ENCODE measurements at places on chromosomes 6 and 20. TPM values are rescaled to one million over a fixed set of nuclear protein-coding genes. Genes with fewer than 3 reads are reported as not detected.

DNA sequence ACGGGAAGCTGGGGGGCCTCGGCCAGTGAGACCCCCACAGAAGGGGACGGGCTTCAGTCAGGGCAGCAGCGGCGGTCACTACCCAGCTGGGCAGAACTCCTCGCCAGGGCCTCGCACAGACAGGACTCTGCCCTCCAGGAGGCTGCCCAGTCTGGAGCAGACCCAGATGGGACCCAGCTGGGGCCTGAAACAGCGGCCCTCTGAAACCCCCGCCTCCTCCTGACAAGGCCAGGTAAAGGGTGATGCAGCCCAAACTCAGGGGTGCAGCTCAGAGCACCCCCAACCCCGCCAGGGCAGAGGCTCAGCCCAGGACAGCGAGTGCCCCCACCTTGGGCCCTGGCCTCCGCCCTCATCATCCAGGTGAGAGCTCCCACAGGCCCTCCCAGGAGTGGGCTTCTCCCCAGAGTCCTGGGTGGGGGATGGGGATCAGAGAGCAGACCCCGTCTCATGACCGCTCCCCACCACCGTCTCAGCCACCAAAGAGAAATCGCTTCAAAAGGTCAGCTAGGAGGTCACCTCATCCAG lies 2.2 kb downstream of the EEF1A2 start:
- DNase-seq, result no peak

Gene KCNG1
- 2.3 TPM for total RNA-seq

Gene UBD
- not detected for total RNA-seq

DNA sequence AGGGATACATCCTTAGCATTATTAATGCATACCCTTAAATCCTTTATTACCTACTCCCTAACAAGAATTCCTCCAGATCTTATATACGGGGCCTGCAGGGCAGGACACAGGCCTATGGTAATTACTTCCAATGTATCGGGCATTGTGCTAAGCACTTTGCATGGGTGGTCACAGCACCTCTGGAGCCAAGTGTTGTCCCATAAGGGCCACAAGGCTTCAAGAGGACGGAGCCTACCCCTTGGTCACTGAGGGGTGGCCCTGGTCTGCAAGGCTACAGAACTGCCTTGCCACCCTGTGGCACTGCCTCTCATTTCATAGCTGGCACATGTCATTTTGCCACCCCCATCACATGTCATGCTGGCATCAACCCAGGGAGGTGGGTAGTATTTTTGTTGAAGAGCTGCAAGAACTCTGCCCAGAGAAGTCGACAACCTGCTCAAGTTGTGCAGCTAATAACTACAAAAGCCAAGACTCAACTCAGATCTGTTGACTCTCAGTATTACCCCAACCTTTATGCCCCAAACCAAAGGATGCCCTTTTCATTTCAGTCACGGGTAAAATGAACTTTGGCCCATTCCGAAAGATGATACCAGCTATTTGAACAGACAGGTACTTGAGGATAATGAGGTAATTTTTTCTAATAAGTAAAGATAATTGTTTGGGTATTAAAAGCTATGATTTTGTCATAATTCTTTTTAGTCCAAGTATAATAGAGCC lies 144.1 kb upstream of the AKAP12 start:
- no peak for DNase-seq

DNA sequence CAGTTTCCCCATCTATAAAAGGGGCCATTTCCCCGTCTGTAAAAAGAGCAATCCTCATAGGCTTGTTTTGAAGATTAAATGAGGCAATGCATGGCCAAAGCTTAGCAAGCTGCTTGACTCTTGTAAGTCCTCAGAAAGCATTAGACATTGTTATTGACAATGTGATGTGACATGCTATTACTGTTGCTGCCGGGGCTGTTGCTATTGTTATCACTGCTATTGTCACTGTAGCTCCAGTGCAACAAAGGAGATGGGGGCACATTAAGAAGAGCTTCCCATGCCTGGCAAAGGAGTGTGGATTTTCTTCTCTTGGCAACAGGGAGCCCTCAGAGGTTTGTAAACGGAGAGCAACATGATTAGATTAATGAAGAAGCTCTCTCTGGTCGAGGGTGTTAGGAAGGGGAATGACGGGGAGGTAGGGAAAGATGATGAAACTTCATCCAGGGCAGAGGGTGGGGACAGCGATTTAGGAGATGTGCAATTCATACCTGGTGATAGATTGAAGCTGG lies 33.1 kb upstream of the FAM83D start:
- DNase-seq, result no peak

Gene CDC40
- total RNA-seq, result 10.1 TPM

DNA sequence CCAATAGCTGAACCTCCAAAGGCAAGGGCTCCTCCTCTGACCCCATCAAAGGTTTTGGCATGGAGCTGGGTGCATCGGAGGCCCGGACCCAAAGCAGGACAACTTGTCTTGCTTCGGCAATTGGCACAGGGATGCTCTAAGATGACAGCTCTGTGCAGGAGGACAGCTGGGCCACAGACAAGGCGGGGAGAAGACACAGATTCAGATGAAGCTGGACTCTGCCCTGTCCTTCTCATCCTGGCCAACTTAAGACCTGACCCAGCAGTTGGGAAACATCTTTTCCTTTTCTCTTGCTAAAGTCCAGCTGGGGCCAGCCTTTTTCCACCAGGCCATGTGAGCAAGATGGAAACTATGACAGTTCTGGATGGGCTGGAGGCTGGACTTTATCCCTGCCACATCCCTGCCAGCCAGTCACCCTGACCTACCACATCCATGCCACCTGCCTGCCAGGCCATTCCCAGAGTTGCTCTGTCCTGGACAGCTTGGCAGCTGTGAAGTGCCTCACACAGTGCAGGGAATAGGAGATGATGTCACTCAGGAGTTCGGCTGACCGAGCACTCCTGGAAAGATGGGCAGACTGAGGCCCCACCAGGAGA lies 12.7 kb upstream of the PSMF1 start:
- DNase-seq, result no peak

DNA sequence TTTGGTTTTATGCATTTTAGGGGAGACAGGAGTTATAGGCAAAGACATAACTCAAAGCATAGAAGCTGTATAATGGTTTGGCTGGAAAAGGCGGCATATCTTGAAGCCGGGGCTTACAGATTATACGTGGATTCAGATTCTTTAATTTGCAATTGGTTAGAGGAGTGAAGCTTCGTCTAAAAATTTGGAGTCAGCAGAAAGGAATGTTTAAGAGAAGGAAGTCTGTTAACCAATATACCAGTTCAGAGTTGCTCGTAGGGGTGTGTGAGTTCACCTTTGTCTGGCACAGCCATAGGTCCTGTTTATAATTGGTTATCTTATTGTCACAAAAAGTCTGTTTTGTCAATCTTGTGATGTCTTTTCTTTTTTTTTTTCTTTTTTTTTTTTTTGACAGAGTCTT lies 8.9 kb downstream of the ARHGAP40 start:
- no peak for DNase-seq

DNA sequence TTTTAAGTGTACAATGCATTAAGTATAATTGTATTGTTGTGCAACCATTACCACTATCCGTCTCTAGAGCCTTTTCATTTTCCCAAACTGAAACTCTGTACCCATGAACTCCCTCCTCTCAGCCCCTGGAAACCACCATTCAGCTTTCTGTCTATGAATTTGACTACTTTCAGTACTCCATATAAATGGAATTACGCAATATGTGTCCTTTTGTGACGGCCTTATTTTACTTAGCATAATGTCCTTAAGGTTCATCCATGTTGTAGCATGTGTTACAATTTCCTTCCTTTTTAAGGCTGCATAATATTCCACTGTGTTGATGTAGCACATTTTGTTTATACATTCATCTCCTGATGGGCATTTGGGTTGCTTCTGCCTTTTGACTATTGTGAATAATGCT lies 143.6 kb upstream of the KCNG1 start:
- no peak for DNase-seq

Gene ZNF334
- total RNA-seq, result 0.79 TPM

Gene NKAIN2
- 2.3 TPM for total RNA-seq

GRCh38 chr6:33599413-33599938 lies 19.4 kb upstream of the BAK1 start:
- no peak for DNase-seq

DNA sequence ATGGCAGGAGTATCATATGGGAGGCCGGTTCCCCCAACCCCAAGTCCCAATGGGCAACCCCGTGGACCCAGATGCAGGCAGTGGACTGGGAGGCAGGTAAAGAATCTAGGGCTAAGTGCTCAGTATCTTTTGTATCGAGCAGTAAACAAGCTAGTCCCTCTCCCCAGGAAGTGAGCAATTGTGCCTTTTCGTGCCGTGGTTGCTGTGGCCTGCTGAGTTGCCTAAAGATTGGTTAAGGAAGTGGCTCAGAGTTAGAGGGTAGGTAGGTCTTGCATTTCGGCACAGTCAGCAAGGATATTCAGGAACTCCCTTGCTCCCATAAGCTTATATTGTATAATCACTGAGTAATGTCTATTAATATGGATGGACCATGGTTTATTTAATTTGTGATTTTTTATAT lies 1.3 kb upstream of the DNAH8 start:
- DNase-seq, result no peak

Gene COL21A1
- total RNA-seq, result 13.6 TPM

DNA sequence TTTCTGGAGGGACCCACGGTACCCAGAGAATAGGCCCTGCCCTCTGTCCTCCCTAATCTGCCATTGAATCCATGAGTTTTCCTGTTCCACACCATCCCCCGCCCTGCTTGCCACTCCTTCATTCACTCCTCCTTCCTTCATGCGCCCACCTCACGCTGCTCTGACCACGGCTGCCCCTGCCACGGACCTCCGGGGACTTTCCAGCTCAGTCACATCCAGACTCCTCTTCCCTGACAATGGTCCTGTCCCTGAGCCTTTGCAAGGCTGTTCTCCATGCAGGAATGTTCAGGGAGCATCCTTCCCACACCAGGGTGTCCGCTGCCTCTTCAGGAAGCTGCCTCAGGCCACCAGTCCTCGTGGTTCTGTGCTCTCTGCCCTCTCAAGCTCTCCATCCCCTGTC lies 25.9 kb downstream of the GLP1R start:
- DNase-seq, result no peak

Gene DNAH8
- not detected for total RNA-seq

- no peak for DNase-seq
These were observed 37.2 kb upstream of the PTPN1 start for GRCh38 chr20:50472693-50473664.

DNA sequence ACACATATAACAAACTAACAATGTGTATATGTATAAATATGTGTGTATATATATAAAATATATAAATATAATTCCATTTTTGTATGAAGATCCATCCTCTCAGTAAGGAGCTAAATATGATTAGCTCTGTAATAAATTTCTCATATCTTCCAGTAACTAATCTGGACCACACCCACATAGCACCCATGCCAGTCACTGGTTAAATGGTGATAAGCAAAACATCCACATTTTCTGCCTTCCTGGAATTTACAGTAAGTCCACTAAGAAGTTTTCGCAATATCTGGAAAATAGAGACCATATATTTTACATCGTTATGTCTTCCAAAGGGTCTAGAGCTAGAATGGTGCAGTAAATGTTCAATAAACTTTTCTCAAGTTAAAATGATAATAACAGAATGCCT lies 151.5 kb upstream of the STMND1 start:
- DNase-seq, result no peak

Gene NCOA6
- 18.2 TPM for total RNA-seq

Gene TBXT
- not detected for total RNA-seq

DNA sequence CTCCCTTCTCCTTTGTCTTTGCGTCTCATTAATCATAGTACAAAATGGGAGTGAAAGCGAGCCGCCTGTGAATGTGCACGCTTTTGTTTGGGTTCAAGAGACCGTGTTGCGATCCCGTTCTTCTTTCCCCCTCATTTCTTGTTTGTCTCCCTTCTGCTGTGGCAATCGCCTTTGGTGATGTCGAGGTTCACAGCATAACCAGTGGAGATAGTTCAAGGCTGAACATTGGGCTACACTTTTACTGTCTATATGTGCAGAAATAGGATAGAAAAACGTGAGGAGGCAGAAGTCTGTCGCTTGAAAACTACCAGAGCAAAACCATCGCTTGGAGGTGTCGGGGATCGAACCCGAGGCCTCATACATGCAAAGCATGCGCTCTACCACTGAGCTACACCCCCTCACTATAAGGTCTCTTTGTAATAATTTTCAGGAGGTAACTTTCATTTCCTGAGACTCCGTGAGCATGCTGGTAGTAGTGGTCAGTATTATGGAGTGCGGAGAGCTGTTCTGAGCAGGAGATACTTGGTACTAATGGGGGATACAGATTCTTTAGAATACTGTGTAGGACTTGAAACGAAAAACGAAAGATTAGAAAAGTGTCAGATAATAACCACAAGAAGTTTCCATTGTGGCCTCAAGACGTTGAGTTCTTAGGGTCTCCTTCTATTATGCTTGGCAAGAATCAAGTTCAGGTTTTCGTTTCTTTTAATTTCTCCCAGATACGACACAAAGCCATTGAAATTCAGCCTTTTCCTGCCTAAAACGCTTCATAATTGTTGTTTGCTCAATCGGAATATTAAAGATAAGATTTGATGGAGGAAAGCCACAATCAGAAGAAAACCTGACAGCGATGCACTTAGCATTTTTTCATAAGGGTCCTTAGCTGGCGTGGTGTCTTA lies 106.6 kb downstream of the TRIM27 start:
- no peak for DNase-seq

DNA sequence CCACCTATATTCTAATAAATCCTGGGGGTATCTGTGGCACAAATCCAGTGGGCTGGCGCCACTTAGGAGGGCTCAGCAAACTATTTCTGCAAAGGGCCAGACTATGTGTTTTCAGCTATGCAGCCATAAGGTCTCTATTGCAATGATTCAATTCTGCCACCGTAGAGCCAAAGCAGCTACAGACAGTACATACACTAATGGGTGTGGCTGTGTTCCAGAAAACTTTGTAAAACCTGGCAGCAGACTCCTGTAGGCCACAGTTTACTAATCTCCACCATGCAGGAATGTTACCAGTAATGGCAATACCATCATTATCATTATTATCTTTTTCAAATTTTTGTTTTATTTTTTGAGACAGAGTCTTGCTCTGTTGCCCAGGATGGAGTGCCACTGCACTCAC lies 65.7 kb downstream of the SULF2 start:
- DNase-seq, result no peak

- DNase-seq, result no peak
These were observed 233.4 kb downstream of the CD109 start for GRCh38 chr6:73929405-73929804.

- no peak for DNase-seq
These were observed 13.1 kb downstream of the KCNS1 start for GRCh38 chr20:45087814-45088213.
